ENCODE measurements at places on chromosomes 1 and 21. TPM values are rescaled to one million over a fixed set of nuclear protein-coding genes. Genes with fewer than 3 reads are reported as not detected.

ANKRD65 gene
- not detected for total RNA-seq

ADAM30 gene
- not detected for total RNA-seq

CSF3R gene
- not detected for total RNA-seq

PDPN gene
- 19.6 TPM for total RNA-seq

CGN gene
- 4.1 TPM for total RNA-seq

AIRE gene
- not detected for total RNA-seq

LIPI gene
- total RNA-seq, result not detected

NR1I3 gene
- not detected for total RNA-seq

- DNase-seq, result no peak
These were observed 9.7 kb upstream of the TTLL7 start for GRCh38 chr1:84008631-84009030.

DNA sequence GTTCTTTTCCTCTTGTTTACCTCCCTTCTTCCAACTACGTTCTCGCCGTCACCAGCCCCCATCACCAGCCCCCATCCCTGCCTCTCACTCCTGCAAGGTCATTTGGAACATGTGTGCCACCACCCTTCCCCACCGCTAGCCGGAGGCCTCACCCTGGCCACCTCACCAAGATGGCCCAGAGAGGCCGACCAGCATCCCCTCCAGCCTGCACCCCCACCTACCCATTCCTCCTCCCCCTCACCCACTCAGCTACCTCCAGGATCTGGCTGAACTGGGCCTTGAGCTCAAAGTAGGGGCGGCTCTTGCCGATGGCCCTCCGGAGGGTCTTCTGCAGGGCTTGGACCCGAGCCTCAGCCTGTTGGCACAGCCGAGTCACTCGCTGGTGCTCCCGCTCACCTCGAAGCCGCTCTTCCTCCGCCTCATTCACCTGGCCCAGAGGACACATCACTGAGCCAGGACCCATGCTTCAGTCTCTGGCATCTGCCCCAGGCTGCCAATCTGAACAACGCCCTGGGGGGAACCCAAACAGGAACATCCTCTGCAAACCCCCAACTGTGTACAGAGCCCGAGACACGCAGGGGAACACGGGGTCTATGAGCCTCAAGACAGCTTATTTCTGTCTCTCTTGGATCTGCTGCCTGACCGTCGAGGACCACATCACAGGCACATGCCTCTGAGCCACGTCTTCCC is 12.8 kb downstream of the SH3BP5L start:
- DNase-seq, result no peak

GRCh38 chr1:12627296-12627695 is 9.3 kb upstream of the DHRS3 start:
- DNase-seq, result no peak

DNA sequence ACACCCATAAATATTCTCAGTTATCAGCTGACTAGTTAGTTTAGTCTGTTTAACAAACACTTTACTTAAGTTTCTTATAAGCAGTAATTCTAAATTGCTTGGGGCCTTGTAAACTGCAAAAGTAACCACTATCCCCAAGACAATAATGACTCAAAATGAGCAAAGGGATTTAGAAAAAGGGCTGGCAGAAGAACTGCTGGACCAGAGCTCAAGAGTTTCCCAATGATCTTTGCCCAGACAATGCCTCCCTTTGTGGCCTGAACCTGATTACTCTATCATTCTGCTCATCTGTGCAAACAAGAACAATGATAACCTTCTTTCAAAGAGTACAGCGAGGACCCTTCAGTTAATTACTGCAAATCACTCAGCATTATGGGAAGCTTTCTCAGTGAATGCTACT is 123.5 kb downstream of the TIAM1 start:
- DNase-seq, result no peak

DNA sequence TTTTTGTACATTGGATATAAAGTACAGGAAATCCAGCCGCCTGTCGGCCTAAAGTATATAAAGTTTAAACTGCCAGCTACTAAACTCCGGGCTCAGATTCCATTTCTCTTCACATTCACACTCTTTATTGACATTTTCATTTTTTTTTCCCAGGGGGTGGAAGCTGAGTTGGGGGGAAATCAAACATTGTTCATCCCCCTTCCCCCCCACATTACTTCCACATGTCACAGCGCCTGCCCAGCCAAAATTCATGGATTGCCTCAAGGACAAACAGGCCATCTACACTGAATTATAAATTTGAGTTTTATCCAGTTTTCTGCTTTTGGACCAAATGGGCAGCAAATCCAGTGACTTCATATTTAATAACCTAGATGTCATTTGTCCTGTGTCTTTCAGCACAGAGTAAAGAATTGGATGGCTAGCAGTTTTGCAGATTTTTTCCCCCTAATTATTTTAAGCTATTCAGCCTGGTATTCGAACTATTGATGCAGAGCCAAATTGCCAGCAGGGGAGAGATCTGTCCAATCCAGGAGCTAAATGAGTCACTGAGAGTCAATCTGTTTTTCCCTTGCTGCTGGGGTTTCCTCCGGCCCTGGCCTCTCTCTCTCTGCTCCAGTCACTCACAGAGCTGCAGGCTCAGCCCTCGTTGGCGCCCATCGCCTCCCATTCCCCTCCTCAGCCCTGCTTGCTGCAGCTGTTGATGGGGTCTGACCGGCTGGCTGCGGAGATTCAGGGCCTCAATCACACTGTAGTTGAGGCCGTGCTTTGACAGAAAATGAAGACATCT is 98.0 kb downstream of the LMO4 start:
- DNase-seq, result peak; percentile 74

DNA sequence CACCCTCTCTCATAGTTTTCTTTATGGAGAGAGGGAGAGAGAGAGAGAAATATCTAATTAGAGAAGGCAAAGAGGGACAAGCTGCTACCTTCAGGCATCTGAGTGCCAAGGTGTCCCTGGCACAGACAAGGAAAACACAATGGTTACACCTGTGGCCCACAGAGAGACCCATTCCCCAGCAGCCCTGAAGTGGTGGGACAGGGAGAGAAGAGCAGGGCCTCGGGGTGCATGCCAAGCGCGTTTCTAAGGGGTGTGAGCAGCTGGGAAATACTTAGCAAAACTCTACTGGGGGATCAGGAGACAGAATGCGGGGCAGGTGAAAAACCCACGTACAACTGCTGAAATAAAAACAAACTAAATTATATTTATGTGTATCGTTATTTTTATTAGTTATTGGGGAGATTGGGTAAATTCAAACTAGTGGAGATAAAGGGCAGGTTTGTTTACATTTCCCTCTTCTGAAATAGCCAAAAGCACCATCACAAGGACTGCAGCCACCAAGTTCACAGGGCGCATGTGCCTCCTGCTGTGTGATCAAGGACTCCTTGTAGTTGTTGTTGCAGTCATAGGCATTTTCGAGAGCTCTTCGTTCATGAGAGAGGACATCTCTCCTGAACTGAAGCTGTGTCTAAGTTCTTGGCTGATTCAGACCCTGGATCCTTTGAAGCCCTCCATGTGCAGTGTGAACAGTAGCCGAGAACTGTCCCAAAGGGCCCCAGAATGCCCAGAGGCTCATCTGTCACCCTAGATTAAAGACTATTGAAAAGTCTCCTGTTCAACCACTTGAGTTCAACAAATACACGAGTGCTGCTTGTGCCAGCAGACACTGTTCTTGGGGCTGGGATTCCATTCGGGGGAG is 737 bp upstream of the SERPINC1 start:
- DNase-seq, result no peak

DNA sequence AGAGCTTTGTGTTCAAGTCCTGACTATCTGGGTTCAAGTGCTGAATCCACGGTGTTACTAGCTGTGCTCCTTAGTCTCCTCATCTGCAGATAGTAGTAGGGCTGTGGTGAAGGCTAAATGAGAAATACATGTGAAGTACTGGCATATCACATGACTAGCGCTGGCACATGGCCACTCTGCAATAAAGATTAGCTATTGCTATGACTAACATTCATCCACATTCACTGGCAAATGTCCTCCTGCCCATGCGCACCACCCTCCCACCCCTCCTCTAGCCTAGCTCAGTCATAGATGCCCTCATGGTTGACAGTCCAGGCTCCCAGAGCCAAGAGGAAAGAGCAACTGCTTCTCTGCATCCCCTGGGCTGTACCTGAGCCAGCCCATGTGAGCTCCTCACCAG is 8.5 kb upstream of the COL8A2 start:
- DNase-seq, result peak; percentile 97

- DNase-seq, result peak; percentile 65
These were observed 10.8 kb upstream of the LSM10 start for GRCh38 chr1:36408479-36408878.

DNA sequence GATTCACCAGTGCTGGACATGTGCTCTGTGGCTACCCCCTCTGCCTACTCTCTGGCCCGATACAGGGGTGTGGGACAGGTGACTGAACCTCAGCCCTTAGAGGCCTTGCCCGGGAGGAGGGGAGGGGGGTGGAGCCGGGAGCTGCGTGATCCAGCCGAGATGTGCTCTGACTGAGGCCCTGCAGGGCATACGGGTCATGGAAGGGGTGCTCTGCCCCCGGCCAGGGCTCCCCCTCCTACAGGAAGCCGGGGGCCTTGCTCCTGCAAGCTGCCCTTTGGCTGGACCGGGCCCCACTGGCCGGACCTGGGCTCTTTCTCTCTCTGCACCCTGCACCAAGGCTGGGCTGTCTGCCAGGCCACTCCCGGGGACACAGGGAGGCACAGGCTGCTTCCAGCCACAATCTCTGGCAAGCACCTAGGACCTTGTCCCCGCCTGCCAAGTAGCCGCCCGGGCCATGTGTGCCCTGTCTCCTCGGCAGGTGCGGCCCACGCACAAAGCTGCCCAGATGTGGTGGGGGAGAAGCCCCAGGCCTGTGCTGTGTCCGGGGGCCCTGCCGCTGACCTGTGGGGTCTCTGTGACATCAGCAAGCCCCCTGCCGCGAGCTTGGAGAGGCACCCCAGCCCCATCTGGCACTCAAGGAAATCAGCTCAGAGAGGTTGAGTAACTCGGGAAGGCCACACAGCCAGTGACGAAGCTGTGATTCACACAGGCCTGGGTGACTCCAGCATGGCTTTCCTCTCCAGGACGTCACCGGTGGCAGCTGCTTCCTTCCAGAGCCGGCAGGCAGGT is 1.5 kb downstream of the SCNN1D start:
- DNase-seq, result peak; percentile 91

GRCh38 chr1:161747801-161748200 is 1.8 kb upstream of the DUSP12 start:
- no peak for DNase-seq

- DNase-seq, result no peak
These were observed 25.1 kb upstream of the DNAJC6 start for GRCh38 chr1:65284229-65284628.

DNA sequence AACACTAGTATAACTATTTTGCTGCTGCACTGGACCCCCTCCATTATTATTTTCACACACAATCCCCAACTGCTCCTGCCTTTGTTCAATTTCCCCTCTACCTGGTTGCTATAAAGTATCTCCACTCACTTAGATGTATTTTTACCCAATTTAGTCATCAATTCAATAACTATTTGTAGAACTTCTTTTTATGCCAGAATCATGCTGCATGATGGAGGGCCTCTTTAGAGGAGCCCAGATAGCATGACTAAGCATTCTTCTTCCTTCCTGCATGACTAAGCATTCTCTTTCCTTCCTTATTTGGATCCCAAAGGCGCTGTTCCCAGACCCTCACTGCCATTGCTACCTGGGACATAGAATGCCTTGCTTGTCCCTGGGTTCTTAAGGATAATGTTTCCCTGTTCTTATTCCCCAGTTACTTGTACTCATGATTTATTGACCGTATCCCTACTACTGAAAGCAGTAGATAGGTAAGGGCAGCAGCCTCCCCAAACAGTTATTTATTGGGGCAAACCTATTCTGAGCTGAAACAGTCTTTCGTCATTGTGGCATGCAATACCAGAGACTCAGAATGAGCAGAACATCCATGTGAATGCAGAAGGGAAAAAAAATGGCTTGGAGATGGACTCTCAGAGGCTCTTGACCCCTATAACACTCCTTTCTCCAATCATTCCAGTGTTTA is 89.3 kb upstream of the AKT3 start:
- DNase-seq, result peak; percentile 22

- peak; percentile 33 for DNase-seq
These were observed 57.3 kb upstream of the DIRAS3 start for GRCh38 chr1:68107771-68108170.

DNA sequence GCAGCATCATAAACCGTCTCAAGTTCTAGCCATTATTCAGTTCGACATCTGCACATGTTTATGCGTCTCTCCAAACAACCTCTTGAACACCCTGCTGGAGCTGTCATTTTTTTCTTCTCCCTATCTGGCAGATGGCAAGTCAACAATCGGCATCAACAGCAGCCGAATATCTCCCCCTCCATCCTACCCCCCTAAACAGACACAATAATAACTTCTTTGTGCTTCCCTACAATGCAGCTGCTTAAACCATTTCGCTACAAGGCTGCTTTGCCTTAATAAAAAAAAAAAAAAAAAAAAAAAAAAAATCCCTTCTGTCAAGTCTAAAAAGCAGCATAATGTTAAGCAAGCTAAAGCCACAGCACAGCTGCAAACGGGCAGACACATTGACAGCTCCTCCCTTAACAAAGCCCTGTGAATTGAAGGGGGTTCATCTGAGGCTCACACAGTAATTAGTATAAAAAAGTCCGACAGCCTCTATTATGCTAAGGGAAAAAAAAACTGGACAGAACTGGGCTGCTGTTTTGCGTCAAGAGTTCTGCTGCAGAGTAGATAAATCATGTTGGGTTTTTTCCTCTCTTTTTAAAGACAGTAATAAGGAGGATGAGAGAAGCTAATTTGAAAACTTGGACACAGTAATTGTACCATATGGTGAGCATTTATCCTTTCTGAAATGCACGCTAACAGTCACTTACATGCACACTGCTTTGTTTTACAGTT is 136.4 kb downstream of the AKT3 start:
- no peak for DNase-seq

GRCh38 chr1:38101037-38101785 is 54.6 kb upstream of the POU3F1 start:
- DNase-seq, result no peak

DNA sequence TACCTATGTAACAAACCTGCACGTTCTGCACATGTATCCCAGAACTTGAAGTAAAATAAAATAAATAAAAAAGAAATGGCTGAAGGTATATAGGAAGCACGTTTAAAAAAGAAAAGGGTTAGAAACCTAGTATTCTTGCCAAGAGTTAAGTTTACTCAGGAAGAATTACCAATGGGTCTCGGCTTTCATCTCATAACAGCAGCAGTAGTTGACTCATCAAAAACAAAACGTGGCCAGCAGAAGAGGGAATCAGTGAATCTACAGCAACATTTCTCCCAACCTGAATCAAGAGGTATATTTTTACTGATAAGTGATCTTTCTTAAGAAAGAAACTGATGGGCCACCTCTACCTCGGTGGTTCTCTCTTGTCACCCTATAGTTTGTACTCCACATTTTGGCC is 340.3 kb downstream of the BRINP2 start:
- no peak for DNase-seq

All from Daoy (cell line).